Right lung (tissue), 10 donors: ENCODE measurements at places on chromosomes 6 and 20.

DNA sequence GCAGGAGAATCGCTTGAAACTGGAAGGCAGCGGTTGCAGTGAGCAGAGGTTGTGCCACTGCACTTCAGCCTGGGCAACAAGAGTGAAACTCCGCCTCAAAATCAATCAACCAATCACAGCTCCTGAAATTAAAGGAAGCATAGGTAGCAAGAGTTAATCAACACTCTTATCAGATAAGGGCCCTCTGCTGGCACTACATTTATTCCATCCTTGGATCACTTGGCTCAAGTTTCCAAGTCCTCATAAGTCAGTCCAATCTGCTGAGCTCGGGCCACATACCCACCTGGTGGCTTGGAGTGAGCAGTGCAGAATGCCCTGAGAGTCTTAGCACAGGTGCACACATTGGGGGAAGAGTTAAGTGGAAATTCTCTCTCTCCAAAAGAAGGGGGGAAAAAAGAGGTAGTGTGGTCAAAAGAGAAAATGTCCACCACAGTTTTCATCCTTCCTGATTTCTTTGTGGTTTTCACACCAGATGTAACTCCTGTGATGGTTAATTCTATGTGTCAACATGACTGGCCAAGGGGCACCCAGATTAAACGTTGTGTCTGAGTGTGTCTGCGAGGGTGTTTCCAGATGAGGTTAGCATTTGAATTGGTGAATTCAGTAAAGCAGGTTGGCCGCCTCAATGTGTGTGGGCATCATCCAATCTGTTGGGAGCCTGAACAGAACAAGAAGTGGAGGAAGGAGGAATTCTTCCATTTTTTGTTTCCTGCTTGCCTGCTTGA is 14.2 kb upstream of the FAM8A1 start:
- DNase-seq, result peak; percentile 4

GRCh38 chr6:43747784-43748183 is 22.2 kb upstream of the VEGFA start:
- DNase-seq, result no peak

DNA sequence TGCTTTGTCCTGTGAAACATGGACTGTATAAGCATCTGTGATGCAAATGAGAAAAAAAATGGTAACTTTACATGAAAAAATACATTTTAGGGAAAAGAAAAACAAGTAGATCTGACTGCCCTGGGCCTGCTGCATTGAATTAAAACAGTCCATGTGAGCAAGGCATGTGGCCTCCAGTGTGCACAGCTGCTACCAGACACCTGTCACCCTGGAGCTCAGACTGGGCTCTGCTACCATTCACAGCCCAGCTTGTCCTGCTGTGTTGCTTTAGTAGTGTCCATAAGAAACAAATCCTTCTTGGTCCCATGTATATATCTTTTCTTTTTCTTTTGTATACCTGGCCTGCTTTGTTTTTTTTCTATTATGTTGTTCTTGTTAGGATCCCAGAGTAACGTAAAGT is 315.9 kb downstream of the NKAIN2 start:
- no peak for DNase-seq

- DNase-seq, result no peak
Measured at GRCh38 chr6:26243752-26244151, 121.2 kb upstream of the BTN3A2 start.

- DNase-seq, result no peak
Measured at GRCh38 chr6:150081702-150082101, 12.8 kb upstream of the ULBP3 start.

DNA sequence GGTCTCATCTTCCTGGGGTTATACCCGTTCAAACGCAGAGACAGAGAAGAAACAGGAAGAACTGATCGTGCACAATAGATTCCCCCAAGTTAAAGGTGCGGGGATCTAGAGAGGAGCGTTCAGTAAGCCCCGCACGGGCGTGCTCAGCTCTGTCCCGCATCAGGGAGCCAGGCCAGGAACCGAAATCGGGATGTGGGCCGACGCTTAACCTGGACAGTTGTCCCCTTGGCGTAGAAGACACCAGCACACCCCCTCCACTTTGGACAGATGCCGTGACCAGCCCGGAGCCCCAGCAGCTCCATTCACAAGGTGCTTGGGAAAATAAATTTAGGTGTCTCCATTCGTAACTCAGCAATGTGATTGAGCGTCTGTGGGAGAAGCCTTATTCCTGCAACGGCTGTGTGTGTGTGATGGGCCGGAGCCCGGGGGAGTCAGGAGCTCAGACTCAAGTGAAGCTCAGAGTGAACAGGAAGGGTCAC is 24.0 kb upstream of the GATA5 start:
- DNase-seq, result no peak

- DNase-seq, result no peak
Measured at GRCh38 chr20:64191002-64191401, 26.8 kb downstream of the MYT1 start.

- no peak for DNase-seq
Measured at GRCh38 chr20:35311409-35311808, 19.2 kb upstream of the FAM83C start.
